Activated CD4-positive, alpha-beta T cell treated with anti-CD3 and anti-CD28 coated beads, Interleukin-2, amount 10 ng/mL, durations not matched to agents 7 days and 5 days (primary cell): ENCODE measurements at places on chromosomes 16 and 17.
A peak's percentile ranks its signal among the peaks of the same experiment; 100 is the strongest.

GRCh38 chr16:29676989-29677785, 1.8 kb upstream of the QPRT start:
- peak overlapping the region; percentile 36 for H3K27ac ChIP-seq
- H3K27me3 ChIP-seq: no peaks in the 10 kb centered on the region

- peaks cover 23% of the 10 kb centered on the region for H3K4me1 ChIP-seq
- DNase-seq: no peak
- H3K27me3 ChIP-seq: no peaks in the 10 kb centered on the region
- no peak overlapping the region for H3K4me3 ChIP-seq
Observed at GRCh38 chr17:21100636-21101035, 26.1 kb upstream of the DHRS7B start.

DNA sequence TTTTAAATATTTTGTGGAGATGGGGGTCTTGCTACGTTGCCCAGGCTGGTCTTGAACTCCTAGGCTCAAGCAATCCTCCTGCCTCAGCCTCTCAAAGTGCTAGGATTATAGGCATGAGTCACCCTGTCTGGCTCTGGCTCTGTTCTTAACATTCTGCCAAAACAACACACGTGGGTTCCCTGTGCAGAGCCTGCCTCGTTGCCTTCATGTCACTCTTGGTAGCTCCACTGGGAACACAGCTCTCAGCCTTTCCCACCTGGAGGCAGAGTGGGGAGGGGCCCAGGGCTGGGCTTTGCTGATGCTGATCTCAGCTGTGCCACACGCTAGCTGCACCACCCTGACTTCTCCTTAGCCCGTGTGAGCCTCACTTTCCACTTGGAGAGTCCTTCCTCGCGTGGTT, 19.3 kb downstream of the CRISPLD2 start:
- no peak overlapping the region for H3K4me3 ChIP-seq
- H3K27ac ChIP-seq: no peak overlapping the region
- H3K27me3 ChIP-seq: peaks cover 34% of the 10 kb centered on the region
- no peaks in the 10 kb centered on the region for H3K4me1 ChIP-seq

DNA sequence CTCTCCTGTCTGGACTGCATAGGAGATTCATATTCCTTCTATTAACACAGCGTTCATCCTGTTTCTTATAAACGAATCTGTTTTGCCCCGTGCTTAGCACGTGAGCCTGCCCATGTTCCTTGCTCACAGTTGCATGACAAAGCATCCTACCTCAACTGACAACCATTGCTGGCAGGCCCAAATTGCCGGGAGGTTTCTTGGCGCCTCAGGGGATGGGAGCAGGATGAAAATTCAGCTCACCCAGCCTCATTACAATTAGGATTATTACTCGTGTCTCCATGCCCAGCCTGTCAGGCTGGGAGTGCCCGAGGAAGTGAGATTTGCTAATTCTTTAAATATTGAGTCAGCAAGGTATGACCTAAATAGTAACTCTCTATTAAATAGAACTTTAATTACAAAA, 36.7 kb upstream of the HELZ start:
- H3K36me3 ChIP-seq: no peaks in the 10 kb centered on the region
- DNase-seq: no peak
- H3K4me3 ChIP-seq: no peak overlapping the region
- no peaks in the 10 kb centered on the region for H3K4me1 ChIP-seq
- no peak overlapping the region for H3K27ac ChIP-seq

DNA sequence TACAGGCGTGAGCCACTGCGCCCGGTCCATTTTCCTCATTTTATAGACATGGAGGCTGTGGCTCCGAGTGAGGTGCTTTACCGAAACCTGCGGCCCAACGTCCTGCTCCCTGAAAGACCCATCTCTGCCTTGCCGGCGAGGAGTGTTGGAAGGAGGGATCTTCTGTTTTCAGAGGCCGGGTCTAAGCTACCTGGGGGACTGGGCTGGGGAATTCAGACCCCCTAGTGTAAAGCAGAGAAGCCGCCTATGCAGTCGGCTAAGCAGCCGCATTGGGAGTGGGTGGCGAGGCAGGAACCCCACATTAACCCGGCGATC, 16.3 kb downstream of the MEOX1 start:
- H3K27me3 ChIP-seq: peaks cover 20% of the 10 kb centered on the region
- H3K4me3 ChIP-seq: no peak overlapping the region
- H3K27ac ChIP-seq: no peak overlapping the region
- H3K4me1 ChIP-seq: peaks cover 9% of the 10 kb centered on the region

GRCh38 chr16:87052506-87052905, 264.7 kb downstream of the C16orf95 start:
- no peaks in the 10 kb centered on the region for H3K27me3 ChIP-seq
- H3K36me3 ChIP-seq: no peaks in the 10 kb centered on the region
- DNase-seq: no peak

DNA sequence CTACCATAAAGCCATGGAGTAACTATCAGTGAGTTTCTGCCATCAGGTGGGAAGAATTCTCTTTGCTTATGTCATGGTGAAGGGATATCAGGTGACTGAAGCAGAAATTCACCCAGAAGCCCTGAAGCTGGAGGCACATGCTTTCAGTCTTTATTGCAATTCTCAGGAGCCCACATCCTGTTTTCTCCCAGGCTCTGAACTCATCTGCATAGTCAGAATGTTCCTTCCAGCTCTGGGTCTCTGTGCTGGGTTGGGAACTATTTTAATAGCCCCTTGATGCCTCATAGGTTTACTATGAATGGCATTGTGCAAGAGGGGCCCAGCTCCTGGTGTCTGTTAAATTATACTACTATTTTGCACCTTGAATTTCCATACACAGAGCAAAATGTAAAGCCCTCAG, 198.4 kb upstream of the SOX9 start:
- peaks cover 5% of the 10 kb centered on the region for H3K4me1 ChIP-seq
- H3K4me3 ChIP-seq: no peak overlapping the region
- no peaks in the 10 kb centered on the region for H3K36me3 ChIP-seq
- no peak for DNase-seq
- H3K27me3 ChIP-seq: no peaks in the 10 kb centered on the region
- no peak overlapping the region for H3K27ac ChIP-seq

GRCh38 chr17:75507733-75508719, 7.3 kb downstream of the CASKIN2 start:
- no peak overlapping the region for H3K4me3 ChIP-seq
- H3K27me3 ChIP-seq: no peaks in the 10 kb centered on the region
- no peak for DNase-seq
- no peak overlapping the region for H3K27ac ChIP-seq
- no peaks in the 10 kb centered on the region for H3K4me1 ChIP-seq

- H3K36me3 ChIP-seq: no peaks in the 10 kb centered on the region
- H3K27ac ChIP-seq: peak overlapping the region; percentile 10
- peaks cover 7% of the 10 kb centered on the region for H3K27me3 ChIP-seq
Observed at GRCh38 chr17:3890082-3890877, 2.6 kb downstream of the CAMKK1 start.

GRCh38 chr16:57752581-57753447, 17.2 kb downstream of the KATNB1 start:
- H3K27ac ChIP-seq: no peak overlapping the region
- no peaks in the 10 kb centered on the region for H3K27me3 ChIP-seq
- H3K4me1 ChIP-seq: no peaks in the 10 kb centered on the region
- H3K4me3 ChIP-seq: no peak overlapping the region

- H3K36me3 ChIP-seq: peaks cover 1% of the 10 kb centered on the region
- no peak within 1 kb of the TSS for H3K4me3 ChIP-seq
- H3K4me1 ChIP-seq: peaks cover 10% of the 10 kb centered on the region
Observed at GRCh38 chr16:180101-180675, at the start of gene HBQ1. TSS of gene HBQ1 (plus strand) at chr16:180459. CDS start at chr16:180487, 28 bp downstream.

DNA sequence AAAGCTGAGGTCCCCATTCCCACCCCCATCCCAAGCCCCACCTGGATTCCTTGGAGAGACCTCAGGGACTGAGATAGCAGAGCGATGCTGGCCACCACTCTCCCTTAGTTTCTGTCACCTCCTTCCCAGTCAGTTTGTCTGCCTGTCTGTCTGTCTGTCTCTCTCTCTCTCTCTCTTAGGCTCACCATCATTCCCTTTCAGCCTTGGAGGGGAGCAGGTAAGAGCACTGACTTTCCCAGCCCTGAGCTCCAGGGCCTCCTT, 5.9 kb downstream of the CD300LB start:
- H3K27ac ChIP-seq: no peak overlapping the region
- no peak for DNase-seq
- H3K27me3 ChIP-seq: peaks cover 11% of the 10 kb centered on the region
- H3K4me3 ChIP-seq: no peak overlapping the region

DNA sequence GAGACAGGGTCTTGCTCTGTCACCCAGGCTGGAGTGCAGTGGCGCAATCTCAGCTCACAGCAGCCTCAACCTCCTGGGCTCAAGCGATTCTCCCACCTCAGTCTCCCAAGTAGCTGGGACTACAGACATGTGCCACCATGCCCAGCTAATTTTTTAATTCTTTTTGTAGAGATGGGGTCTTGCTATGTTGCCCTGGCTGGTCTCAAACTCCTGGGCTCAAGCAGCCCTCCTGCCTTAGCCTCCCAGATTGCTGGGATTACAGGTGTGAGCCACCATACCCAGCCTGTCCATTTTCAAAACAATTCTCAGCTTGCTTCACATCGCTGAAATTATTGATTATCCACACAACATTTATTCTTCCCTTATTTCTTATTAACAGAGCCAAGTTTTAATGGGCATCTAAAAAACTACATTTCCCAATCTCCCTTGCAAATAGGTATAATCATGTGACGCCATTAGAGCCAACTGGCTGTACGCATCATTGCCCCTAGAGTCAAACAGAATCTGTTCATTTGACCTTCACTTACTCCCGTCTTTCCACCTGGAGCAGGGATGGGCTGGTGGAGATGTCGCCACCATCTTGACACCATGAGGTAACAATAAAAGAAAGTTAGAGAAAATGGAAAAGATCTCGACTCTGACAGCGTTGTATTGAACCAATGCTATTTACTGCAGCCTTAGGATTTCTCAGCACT, 148.0 kb upstream of the FOXF1 start:
- peaks cover 11% of the 10 kb centered on the region for H3K27me3 ChIP-seq
- no peaks in the 10 kb centered on the region for H3K36me3 ChIP-seq
- H3K4me1 ChIP-seq: no peaks in the 10 kb centered on the region
- no peak overlapping the region for H3K27ac ChIP-seq
- DNase-seq: no peak
- no peak overlapping the region for H3K4me3 ChIP-seq
